CD4-positive, alpha-beta T cell treated with Interleukin-10 for 1 hour (primary cell): ENCODE measurements at places on chromosomes 1 and 21.

DNA sequence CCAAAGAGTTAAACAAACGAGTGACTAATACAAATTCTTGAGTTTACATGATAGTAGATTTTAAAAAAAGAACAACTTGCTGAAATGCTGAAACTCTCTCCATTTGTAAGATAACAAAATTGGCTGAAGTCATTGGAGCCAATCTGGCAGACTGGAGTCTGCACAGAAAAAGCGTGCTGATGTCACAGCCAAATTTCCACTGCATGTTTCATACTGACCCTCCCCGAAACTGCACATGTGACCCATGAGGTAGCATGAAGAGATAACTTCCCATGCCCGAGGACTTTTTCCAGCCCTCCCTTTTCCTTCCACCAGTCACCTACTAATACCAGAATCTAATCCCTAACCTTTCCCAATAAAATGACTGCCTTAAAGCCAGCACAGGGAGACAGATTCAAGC is 1.2 kb upstream of the LELP1 start:
- DNase-seq, result no peak

DNA sequence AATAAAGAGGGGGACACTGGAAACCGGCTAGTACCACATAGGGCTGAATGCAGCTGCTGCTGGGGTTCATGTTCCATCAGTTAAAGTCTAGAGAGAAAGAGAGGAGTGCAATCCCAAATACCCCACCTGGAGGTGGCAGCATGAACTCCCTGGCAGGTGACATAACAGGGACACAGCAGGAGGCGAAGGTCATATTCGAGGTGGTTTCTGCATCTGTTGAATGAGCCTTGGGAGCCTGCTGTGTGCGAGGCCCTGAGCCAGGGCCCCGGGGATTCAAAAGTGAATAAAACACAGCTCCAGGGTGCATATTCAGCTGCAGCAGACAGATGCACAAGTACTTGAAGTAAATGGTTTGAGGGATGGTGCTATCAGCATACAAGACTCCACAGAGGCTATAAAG is 456.8 kb downstream of the SETD4 start:
- DNase-seq, result no peak

GRCh38 chr1:31828341-31828740 is 12.5 kb upstream of the SPOCD1 start:
- no peak for DNase-seq

DNA sequence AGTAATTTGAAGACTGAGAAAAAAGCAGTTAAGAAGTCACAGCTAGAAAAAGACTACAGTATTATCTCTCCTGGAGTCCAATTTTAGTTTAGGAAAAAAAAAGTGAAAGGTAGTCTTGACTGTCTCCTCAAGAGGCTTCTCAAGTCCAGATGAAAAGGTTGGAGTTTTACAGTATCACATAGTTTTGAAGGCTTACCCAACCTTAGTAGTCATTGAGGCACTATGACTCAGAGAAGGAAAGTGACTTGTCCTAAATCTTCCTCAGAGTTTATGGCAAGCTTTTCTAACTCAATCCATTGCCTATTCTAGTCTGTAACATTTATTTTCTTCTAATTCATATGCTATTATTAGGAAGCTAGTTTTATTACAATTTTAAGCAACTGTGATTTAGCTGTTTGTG is 174.9 kb downstream of the DPYD start:
- no peak for DNase-seq
